ENCODE measurements at places on chromosomes 3 and 15. TPM values are rescaled to one million over a fixed set of nuclear protein-coding genes. Genes with fewer than 3 reads are reported as not detected.

DNA sequence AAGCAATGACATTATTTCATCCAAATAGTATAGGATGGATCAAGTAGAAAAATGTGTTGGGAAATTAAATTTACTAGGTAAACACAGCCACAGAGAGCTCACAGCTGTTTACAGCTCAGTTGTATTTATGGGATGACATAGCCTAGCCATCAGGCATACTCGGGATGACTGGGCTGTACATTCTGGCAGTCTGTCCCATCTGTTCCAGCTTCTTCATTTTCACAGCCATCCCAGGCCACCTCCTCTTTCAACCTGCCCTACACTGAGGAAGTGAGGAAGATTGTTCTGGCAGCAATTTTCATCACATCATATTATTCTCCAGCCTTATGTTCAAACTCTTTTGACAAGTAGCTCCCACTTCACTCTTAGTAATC lies 98.4 kb upstream of the PFN2 start:
- DNase-seq = no peak

GRCh38 chr3:159761369-159761768 lies 227.3 kb upstream of the IL12A start:
- no peak for DNase-seq

GRCh38 chr15:73631915-73632669 lies 1.1 kb downstream of the NPTN start:
- peak; percentile 26 for DNase-seq

DNA sequence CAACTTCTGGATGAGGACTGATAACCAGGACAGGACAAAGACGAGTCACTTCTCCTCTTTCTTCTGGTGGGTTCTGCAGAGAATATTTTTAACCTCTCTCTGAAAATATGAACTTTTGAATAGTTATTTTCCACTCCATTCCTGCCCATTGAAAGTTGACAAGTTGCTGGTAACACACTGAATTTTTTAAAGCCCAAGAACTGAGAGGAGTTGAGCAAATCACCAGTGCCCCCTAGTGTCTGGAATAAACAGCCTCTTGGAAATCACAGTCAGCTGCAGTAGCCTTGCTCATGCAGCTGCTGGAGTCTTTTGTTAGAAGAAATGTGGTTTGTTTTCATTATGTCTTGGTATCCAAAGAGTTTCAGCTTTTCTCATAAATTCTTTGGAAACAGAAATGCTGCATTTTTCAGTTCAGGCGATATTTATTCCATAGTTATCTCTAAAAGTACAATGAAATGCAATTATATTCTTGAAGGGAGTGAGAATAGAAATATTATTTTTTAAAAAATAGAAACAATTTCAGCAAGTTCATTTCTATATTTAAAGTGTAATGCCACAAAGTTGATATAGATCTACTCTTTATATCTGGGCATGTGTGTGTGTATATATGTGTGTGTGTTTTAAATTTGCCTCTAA lies 741.0 kb upstream of the CBLB start:
- peak; percentile 76 for DNase-seq

GRCh38 chr3:73719413-73719851 lies 94.7 kb upstream of the PDZRN3 start:
- no peak for DNase-seq

DNA sequence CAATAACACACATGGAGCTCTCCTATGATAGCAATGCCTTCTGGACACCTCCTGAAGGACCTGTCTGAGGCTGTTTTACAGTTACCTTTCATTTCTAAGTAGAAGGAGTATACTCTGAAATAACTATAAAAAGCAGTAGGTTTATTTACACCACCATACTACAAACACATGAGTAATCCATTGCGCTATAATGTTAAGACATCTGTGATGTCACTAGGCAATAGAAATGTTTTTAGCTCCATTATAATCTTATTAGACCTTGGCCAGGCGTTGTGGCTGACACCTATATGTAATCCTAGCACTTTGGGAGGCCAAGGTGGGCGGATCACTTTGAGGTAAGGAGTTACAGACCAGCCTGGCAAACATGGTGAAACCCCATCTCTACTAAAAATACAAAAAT lies 24.7 kb downstream of the PXK start:
- DNase-seq = no peak

GRCh38 chr3:157282261-157283191 lies 122.6 kb upstream of the CCNL1 start:
- DNase-seq = no peak

- no peak for DNase-seq
These were observed 149.9 kb downstream of the LRRK1 start for GRCh38 chr15:101068961-101069653.

GRCh38 chr3:17301271-17301670 lies 416.5 kb downstream of the PLCL2 start:
- no peak for DNase-seq

DNA sequence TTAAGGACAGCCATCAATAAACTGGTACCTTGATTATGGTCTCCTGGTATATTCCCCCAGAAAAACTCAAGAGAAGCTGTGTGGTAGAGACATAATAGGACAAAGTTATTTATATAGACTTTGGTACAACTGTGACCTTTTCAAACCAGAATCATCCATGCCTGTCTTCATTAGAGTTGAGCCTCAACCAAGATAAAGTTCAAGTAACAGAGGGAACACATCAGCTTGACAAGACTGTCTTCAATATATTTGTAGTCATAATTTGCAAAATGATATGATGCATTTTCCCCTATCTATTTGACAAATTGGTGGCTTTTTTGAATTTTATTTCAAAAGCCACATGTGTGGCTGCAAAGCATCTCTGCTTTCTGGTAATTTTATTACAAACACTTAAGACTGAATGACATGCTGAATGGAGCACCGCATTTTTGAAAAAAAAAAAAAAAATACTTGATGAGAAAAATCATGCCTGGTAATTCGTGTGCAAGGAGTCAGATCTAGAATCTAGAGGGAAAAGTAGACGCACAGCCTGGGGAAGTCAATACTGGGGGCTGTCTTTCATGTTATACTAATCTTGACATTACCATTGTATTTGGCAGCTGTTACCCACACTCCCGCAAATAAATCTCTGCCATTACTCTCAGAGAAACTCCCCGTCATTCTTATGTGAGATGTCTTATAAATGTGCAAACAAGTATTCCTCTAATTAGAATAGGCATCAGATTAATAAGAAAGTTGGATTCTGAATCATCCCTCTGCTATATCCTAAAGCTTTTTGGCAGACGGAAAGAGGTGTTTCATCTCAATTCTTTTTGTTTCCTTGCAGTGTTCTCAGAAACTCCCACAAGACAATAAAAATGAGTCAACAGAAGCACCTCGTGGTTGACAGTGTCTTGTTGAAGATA lies 554.8 kb upstream of the CBLB start:
- no peak for DNase-seq

GRCh38 chr3:175381685-175382084 lies 522.6 kb downstream of the NAALADL2 start:
- no peak for DNase-seq

DNA sequence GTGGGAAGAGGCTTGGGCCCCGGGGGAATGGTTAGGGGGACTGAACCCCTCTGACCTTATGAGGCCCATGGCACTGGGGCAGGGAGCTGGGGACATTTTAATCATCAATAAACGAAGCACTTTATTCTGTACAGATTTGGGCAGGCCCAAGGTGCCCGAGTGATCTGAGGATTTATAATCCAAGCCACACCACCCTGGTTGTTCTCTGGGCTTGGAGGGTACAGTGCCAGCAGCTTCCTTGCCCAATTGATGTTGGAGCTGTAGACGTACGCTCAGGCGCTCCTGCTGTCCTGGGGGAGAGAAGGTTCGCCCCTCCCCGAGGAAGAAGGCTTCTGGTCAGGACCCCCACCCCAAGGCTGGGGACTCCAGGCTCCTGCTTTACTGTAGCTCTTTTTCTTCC lies 12.5 kb downstream of the ZBTB47 start:
- no peak for DNase-seq

DNA sequence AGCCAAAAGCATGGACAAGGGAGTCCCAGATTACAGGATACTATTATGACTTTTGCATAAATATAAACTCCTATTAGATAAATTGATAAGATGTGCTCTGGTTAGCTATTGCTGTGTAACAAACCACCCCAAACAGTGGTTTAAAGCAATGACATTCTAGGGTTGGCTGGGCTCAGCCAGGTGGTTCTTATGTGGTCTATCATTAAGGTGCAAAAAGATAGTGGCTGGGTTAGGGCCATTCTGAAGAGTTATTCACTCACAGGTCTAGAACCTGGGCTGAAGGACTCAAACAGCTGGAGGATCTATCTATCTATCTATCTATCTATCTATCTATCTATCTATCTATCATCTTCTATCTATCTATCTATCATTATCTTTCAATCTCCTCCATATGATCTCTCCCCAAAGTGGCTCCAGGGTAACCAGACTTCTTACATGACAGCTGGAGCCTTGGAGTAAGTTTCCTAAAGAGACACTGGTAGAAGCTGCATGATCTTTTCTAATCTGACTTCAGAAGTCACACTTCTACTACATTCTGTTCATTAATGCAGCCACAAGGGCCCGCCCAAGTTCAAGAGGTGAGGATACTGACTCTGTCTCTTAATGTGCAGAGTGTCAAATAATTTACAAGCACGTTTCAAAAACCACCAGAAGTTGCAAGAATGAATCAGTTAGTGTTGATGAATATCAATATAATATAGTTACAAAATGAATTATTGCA lies 74.9 kb upstream of the XCR1 start:
- DNase-seq = no peak

GRCh38 chr3:143109861-143110260 lies 9.7 kb upstream of the CHST2 start:
- DNase-seq = no peak

DNA sequence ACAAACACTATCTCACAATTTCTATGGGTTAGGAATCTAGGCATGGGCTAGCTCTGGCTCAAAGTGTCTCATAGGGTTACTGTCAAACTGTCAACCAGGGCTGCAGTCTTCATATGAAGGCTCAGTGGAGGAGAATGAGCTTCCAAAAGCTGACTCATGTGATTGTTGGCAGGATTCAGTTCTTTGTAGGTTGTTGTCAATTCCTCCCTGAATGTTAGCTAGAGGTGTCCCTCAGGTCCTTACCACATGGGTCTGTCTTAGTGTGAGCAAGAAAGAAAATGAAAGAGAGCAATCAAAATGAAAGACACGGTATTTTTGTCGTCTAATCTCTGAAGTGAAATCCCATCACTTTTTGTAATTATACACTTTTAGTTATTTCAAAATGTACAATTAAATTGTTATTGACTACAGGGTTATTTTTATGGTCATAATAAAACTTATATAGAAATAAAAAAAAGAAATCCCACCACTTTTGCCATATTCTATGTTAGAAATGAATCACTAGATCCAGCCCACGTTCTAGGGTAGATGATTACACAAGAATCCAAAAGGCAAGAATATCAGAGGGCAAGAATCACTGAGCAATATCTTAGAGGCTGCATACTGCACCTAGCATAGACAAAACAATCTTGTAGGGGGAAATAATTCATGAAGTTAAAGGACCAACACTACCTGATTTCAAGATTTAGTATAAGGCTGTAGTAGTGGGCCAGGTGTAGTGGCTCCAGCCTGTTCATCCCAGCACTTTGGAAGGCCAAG lies 8.4 kb downstream of the ACSBG1 start:
- DNase-seq = no peak

Gene UTS2B
- not detected for polyA plus RNA-seq

Gene UBP1
- 50.9 TPM for polyA plus RNA-seq

Gene CLDN11
- polyA plus RNA-seq = 0.42 TPM

Gene IQCH
- polyA plus RNA-seq = 2.1 TPM

Gene RPL29
- 1,170 TPM for polyA plus RNA-seq

All from A549 (cell line).